ENCODE measurements at places on chromosomes 3 and 15. TPM values are rescaled to one million over a fixed set of nuclear protein-coding genes. Genes with fewer than 3 reads are reported as not detected.

DNA sequence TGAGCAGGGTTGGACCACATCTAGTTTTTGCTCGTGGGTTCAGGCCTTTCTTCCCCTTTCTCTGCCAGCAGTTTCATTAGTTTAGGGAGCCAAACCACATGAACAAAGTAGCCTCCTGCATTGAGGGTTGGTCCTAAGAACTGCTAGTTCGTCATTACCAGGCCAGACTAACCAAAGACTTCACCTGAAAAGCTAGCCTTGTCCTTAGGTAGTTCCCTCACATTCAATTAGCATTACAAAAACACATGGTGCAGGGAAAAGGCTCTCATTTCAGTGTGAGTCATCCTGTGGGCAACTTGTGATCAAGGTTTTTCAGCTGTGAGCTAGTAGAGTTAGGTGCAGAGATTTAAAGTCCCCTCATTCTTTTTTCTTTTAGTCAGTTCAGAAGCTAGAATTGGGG lies 279.3 kb upstream of the CTNNB1 start:
- no peak for DNase-seq
- no peaks in the 10 kb centered on the region for H3K36me3 ChIP-seq
- H3K4me1 ChIP-seq, result no peaks in the 10 kb centered on the region
- H3K27ac ChIP-seq, result no peak overlapping the region

DNA sequence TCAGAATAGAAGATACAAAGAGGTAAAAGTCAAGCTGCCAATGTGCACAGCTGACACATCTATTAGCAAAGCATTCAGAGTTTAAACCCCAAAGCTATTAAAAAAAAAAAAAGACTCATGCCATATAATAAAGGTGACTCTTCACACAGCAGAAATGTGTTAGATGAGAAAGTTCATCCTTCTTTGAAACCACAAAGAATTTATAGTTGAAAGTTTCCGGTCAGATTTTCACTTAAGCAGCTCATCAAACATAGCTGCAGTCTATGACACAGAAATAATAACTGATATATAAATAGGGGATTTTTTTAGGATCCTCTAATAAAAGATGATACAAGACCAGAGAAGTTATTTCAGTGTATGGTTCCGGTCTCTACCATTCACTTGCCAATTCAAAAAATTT lies 76.6 kb downstream of the WWTR1 start:
- H3K27me3 ChIP-seq, result peaks cover 44% of the 10 kb centered on the region
- H3K36me3 ChIP-seq, result no peaks in the 10 kb centered on the region
- no peak overlapping the region for H3K27ac ChIP-seq
- peaks cover 44% of the 10 kb centered on the region for H3K4me1 ChIP-seq

- no peak for DNase-seq
- H3K27ac ChIP-seq, result no peak overlapping the region
- H3K4me3 ChIP-seq, result no peak overlapping the region
- H3K36me3 ChIP-seq, result no peaks in the 10 kb centered on the region
- H3K27me3 ChIP-seq, result peaks cover 7% of the 10 kb centered on the region
Measured at GRCh38 chr15:57767481-57767880, 61.0 kb downstream of the POLR2M start.

DNA sequence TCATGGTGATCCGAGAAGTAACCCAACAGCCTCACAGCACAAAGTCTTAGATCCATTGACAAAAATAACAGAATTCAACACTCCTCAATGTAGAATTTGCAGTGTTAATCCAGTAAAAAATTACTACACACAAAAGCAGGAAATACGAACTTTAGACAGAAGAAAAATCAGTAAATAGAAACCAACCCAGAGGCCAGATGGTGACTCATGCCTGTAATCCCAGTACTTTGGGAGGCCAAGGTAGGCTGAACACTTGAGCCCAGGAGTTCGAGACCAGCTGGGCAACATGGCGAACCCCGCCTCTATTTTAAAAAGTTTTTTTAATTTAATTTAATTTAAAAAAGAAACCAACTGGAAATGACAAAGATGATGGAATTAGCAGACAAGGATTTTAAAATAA lies 36.1 kb downstream of the SELENOT start:
- peaks cover 4% of the 10 kb centered on the region for H3K27me3 ChIP-seq
- no peaks in the 10 kb centered on the region for H3K36me3 ChIP-seq

- DNase-seq, result no peak
- H3K27ac ChIP-seq, result no peak overlapping the region
- no peaks in the 10 kb centered on the region for H3K36me3 ChIP-seq
- H3K27me3 ChIP-seq, result peaks cover 35% of the 10 kb centered on the region
- no peaks in the 10 kb centered on the region for H3K4me1 ChIP-seq
Measured at GRCh38 chr15:58002338-58003126, 63.0 kb downstream of the ALDH1A2 start.

- H3K36me3 ChIP-seq, result no peaks in the 10 kb centered on the region
- no peaks in the 10 kb centered on the region for H3K27me3 ChIP-seq
- no peak overlapping the region for H3K4me3 ChIP-seq
- H3K4me1 ChIP-seq, result no peaks in the 10 kb centered on the region
Measured at GRCh38 chr3:167867981-167868380, 132.5 kb downstream of the SERPINI1 start.

GRCh38 chr15:65963911-65964482 lies 94.7 kb downstream of the RAB11A start:
- no peak overlapping the region for H3K27ac ChIP-seq
- no peaks in the 10 kb centered on the region for H3K4me1 ChIP-seq
- H3K27me3 ChIP-seq, result peaks cover 29% of the 10 kb centered on the region
- DNase-seq, result no peak
- H3K36me3 ChIP-seq, result no peaks in the 10 kb centered on the region

DNA sequence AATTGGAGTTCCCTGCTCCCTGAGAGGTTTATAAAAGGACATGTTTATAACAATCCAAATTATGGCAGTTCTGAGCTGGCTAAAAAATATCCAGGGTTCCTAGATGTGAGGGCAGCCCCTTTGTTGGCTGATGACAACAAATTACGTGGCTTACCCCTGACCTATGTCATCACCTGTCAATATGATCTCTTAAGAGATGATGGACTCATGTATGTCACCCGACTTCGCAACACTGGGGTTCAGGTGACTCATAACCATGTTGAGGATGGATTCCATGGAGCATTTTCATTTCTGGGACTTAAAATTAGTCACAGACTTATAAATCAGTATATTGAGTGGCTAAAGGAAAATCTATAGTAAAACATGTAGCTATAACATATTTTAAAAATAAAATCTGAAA lies 13.9 kb downstream of the AADAC start:
- H3K27ac ChIP-seq, result no peak overlapping the region
- H3K36me3 ChIP-seq, result no peaks in the 10 kb centered on the region
- peaks cover 11% of the 10 kb centered on the region for H3K27me3 ChIP-seq
- DNase-seq, result no peak
- H3K4me3 ChIP-seq, result no peak overlapping the region

GRCh38 chr15:93052090-93052879 lies 36.7 kb downstream of the RGMA start:
- H3K36me3 ChIP-seq, result no peaks in the 10 kb centered on the region
- H3K27me3 ChIP-seq, result no peaks in the 10 kb centered on the region
- H3K4me1 ChIP-seq, result peaks cover 17% of the 10 kb centered on the region
- no peak overlapping the region for H3K27ac ChIP-seq
- no peak overlapping the region for H3K4me3 ChIP-seq

DNA sequence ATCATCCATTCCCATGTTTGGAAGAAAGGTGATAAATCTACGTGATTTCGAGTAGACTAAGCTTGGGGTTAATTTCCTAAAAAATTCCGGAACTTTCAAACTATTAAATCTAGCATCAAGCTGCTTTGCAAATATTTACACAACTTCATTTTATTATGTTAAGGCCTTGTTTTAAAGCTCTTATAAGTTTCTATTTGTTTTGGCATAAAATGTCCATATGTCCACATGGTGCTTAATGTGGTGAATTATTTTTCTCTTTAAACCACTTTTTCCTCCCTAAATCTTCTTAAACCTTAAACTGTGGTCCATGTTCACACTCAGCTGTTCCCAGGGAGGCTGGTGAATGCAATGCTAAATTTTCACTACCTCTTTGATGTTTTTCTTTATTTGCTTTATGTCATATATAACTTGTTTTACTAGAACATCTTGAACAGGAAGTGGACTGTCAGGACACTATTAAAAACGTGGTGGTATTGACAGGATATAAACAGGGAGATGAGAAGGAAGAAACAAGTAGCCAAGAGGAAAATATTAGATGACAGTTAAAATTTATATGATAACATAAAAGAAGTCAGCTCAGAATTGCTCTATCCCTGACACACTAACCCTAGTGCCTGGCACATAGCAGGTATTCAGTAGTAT lies 72.5 kb upstream of the AGTR1 start:
- H3K27ac ChIP-seq, result no peak overlapping the region
- H3K4me1 ChIP-seq, result no peaks in the 10 kb centered on the region
- no peak for DNase-seq
- no peak overlapping the region for H3K4me3 ChIP-seq
- H3K27me3 ChIP-seq, result no peaks in the 10 kb centered on the region

GRCh38 chr3:58429657-58430056 lies 4.0 kb downstream of the PDHB start:
- H3K27me3 ChIP-seq, result no peaks in the 10 kb centered on the region
- H3K27ac ChIP-seq, result no peak overlapping the region
- no peak for DNase-seq
- H3K4me3 ChIP-seq, result no peak overlapping the region

- no peaks in the 10 kb centered on the region for H3K36me3 ChIP-seq
- no peak for DNase-seq
- H3K4me1 ChIP-seq, result no peaks in the 10 kb centered on the region
- H3K4me3 ChIP-seq, result no peak overlapping the region
- no peaks in the 10 kb centered on the region for H3K27me3 ChIP-seq
Measured at GRCh38 chr3:178058629-178059028, 477.6 kb upstream of the KCNMB2 start.

GRCh38 chr3:160112481-160112880 lies 112.7 kb upstream of the C3orf80 start:
- no peak overlapping the region for H3K27ac ChIP-seq
- no peaks in the 10 kb centered on the region for H3K36me3 ChIP-seq

GRCh38 chr15:65400760-65401610 lies 21.8 kb downstream of the IGDCC4 start:
- peaks cover 56% of the 10 kb centered on the region for H3K27me3 ChIP-seq
- DNase-seq, result peak; percentile 58
- H3K27ac ChIP-seq, result no peak overlapping the region

GRCh38 chr3:151479452-151479851 lies 18.6 kb upstream of the IGSF10 start:
- H3K4me1 ChIP-seq, result no peaks in the 10 kb centered on the region
- H3K36me3 ChIP-seq, result peaks cover 3% of the 10 kb centered on the region
- no peak overlapping the region for H3K4me3 ChIP-seq

DNA sequence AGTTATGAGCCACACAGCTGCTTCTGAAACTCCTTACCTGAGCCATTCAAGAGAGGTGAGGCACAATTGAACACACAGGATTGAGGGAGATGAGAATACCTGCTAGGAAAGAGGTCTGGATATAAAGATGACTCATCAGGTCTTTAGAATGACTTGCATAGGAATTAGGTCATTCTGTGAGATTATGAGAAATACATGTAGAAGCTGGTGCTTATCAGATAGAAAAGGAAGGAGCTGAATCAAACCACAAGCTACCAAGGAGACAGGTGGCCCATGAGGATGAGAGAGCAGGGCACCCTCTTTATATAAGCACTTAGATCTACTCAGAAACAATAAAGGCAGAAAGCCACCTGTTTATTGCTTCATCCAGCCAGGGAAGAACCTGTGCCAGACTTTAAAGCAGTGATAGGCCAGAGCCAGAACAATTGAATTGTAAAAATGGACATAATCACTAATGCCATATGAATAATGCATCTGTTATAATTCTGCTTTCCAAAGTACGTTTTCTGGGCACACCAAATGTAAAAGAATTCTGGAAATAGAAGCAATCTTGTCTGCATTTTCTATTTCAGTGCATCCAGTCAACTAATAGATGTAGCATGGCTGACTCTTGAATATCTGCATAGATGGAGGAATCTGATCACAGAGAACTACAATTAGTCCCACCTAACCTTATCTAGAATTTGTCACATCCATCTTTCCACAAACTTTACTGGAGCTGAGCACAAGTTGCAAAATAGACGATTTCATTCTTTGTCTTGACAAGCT lies 74.9 kb downstream of the PIK3R4 start:
- H3K36me3 ChIP-seq, result peaks cover 3% of the 10 kb centered on the region
- H3K4me1 ChIP-seq, result no peaks in the 10 kb centered on the region
- H3K4me3 ChIP-seq, result no peak overlapping the region
- H3K27me3 ChIP-seq, result no peaks in the 10 kb centered on the region
- no peak for DNase-seq

- peaks cover 33% of the 10 kb centered on the region for H3K4me1 ChIP-seq
- peak overlapping the region; percentile 94 for H3K4me3 ChIP-seq
- H3K27ac ChIP-seq, result no peak overlapping the region
- DNase-seq, result no peak
Measured at GRCh38 chr3:195893916-195894465, 14.4 kb downstream of the TNK2 start.

DNA sequence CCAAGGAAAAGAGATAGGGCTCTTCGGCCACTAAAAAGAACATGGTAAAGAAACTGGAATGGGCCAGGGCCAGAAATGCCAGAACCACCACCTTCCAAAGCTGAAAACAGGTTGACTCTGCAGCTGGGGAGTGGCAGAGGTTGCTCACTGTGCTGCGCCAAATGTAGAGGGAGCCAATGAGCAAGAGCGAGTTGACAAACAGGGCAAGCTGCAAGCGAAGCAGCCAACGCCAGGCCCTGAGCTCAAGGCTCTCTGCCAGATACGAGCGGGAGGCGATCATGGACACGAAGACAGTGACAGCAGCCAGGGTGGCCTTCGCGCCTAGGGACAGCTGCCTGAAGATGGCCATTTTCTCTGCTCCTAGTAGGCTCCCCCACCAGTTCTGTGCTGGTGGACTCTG lies 3.1 kb downstream of the GLB1 start:
- no peak overlapping the region for H3K4me3 ChIP-seq
- H3K4me1 ChIP-seq, result peaks cover 73% of the 10 kb centered on the region
- H3K27me3 ChIP-seq, result no peaks in the 10 kb centered on the region
- H3K36me3 ChIP-seq, result peaks cover 14% of the 10 kb centered on the region
- no peak overlapping the region for H3K27ac ChIP-seq

DNA sequence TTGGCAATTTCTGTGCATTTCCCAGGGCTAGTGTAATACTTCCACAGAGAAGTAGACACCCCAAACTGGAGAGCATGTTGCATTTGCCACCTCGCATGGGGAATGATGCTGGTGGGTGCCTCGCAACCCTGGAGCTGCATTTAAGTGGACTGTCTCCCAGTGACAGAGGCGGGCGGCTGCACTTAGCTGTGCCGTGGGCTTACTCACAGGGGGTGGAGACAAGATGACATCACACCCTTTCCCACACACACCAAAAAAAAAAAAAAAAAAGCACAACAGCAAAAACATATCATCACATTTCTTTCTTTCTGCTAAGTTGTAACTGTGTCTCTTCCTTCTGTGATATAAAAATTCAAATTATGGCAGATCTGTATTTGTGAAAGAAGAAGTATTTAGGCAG lies at the start of gene ABI3BP:
TSS of gene ABI3BP (minus strand) at position 113 of the 400 bp plus-strand sequence. CDS start at position 76, 37 bp downstream.
- DNase-seq, result peak; percentile 9
- no peak within 1 kb of the TSS for H3K27ac ChIP-seq
- H3K36me3 ChIP-seq, result no peaks in the 10 kb centered on the region
- no peak within 1 kb of the TSS for H3K4me3 ChIP-seq
- peaks cover 10% of the 10 kb centered on the region for H3K27me3 ChIP-seq
- no peaks in the 10 kb centered on the region for H3K4me1 ChIP-seq

ASB14 gene
- total RNA-seq, result not detected

TNFSF10 gene
- 44.0 TPM for total RNA-seq

ZNF385D gene
- total RNA-seq, result not detected

C3orf20 gene
- 0.51 TPM for total RNA-seq

DZIP1L gene
- total RNA-seq, result 0.23 TPM

SLC51B gene
- total RNA-seq, result not detected

VGLL3 gene
- total RNA-seq, result not detected

EDEM1 gene
- total RNA-seq, result 225 TPM

ADAMTS9 gene
- total RNA-seq, result not detected

KIF15 gene
- total RNA-seq, result 32.4 TPM

ZNF80 gene
- total RNA-seq, result 0.53 TPM

PIGB gene
- total RNA-seq, result 27.5 TPM

FYCO1 gene
- 17.6 TPM for total RNA-seq

TLR9 gene
- 2.3 TPM for total RNA-seq

OSTN gene
- total RNA-seq, result not detected

All from activated T-cell treated with anti-CD3 and anti-CD28 coated beads, Interleukin-2, amount 50 U/mL, for 72 hours (primary cell).